ENCODE measurements at places on chromosomes 6 and 20.

DNA sequence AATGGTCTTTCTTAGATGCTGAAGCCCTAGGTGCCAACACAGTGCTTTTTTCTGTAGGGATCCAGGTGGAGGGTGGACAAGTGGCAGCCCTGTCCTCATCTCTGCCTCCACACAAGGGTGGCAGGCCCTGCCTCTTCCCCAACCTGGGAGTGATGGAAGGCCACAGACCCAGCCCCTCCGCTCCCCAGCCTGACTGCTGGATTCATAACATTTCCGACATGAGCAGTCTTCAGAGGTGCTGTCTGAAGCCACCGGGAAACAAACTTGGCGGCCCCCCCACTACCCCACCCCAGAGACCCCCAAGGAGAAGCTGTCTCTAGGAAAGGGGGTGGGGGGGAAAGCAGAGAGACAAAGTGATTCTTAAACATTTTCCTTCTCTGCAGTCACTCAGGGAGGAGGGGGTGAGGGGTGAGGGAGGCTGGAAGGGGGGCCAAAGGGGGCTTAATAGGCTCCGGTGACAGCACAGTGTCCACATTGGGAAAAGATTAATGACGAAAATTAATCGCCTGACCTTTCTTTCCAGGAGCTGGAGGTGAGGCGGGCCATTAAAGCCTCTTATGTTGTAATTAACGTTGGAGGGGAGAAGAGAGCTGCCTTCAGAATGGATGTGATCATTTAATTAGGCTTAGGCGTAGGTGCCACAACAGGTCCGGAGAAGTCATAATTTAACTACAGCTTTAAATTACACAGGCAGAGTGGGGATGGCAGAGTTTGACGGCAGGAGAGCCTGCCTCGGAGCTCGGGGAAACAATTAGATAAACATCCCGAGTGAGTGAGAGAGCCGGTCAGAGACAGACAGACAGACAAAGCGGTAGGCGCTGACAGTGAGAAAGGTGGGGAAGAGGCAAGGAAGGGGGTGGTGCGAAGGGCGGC lies 76.8 kb upstream of the FOXP4 start:
- DNase-seq = no peak

DNA sequence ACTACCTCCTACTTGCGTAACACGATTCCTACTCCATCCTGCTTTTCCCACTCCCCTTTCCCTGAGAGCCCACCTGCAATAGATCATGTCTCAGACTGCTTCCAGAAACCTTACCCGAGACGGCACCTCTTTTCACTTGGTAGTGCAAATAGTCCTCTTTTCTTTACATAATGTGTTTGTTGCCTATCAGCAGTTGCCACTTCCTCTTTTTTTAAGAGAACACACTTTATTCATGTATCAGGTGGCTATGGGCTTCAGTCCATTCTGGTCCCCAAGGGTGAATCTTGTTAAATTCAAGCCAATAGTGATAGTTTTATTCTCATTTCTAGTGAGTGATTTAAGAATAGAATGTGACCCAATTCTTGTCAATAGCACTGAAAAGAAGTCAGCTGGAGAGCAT lies 57.7 kb upstream of the FERMT1 start:
- DNase-seq = no peak

- peak; percentile 55 for DNase-seq
Observed at GRCh38 chr6:5174756-5175549, 85.8 kb downstream of the LYRM4 start.

DNA sequence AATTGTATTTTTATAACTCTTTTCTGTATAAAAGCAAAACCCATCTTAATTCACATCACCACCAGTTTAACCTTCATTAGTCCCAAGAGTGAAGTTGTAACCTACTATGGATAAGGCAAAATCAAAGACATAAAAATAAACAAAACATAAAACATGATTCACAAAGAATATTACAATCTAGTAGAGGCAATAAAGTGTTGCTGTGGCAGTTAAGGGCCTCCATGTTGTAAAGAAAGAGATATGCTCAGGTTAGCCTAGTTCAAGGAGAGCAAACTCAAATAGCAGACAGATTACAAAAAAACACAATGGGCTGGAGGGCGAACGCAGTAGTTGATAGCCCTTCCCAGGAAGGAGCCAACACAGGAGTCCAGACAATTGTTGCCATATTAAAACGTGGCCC lies 13.4 kb downstream of the LGSN start:
- DNase-seq = no peak

- DNase-seq = no peak
Observed at GRCh38 chr6:159090530-159091480, 46.0 kb upstream of the TAGAP start.

- DNase-seq = no peak
Observed at GRCh38 chr6:136968837-136969236, 46.7 kb downstream of the SLC35D3 start.

- DNase-seq = no peak
Observed at GRCh38 chr6:24838081-24838480, 39.4 kb upstream of the ARMH2 start.

DNA sequence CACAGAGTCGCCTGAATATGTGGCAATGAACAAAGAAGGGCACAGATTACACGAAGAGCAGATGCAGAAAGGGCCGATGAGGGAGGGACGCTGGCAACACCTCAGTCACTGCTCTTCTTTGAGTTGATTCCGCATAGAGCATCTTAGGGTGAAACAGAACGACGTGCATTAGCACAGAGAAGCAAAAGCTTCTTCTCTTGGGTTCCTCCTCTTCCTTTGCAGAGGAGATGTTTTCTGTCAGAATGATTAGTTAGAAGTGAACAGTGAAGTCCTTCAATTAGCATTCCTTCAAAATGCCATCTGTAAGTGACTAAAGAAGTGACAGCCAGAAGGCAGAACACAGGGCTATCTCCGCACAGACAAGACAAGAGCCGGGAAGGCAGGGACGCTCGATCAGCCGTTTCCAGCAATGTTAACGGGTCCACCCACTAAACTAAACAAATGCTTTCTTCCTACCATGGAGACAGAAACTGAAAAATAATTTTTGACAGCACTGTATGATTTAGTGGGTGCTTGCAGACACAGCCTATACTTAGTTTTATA lies 219.8 kb upstream of the AGPAT4 start:
- DNase-seq = no peak

DNA sequence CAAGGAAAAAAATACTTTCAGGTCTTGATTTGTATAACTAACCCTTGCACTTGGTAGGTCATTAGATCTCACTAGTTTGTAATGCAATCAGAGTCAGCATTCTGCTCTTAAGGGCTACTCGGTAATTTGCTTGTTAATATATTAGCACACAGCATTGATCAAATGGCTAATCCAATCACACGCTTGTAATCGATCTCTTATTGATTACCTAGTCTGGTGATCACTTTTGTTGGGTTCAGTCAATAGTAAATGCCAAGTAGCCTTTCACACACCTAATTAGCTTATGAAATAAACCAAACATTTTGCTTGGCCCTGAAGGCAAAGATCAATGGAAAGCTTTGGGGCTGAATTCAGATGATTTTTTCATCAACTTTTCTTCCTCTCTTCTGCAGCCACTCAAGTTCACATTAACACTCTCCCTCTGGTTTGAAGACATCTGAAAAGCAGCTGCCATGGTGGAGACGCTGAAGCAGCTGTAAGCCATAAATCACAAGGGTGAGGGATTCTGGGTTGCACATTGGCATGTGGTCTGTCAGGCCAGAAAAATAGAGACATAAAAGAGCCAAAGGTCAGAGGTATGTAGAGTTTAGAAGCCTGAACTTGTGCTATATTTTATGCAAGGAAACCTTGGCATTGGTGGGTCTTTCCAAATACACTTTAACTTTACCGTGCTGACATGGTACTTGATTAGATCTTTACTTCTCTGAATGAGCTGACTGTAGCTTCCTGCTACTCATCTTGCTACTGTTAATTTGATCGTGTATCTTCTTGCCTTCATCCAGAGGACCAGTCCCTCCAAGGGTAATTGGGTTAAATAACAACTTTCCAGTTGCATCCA lies 234.4 kb downstream of the SIM1 start:
- no peak for DNase-seq

DNA sequence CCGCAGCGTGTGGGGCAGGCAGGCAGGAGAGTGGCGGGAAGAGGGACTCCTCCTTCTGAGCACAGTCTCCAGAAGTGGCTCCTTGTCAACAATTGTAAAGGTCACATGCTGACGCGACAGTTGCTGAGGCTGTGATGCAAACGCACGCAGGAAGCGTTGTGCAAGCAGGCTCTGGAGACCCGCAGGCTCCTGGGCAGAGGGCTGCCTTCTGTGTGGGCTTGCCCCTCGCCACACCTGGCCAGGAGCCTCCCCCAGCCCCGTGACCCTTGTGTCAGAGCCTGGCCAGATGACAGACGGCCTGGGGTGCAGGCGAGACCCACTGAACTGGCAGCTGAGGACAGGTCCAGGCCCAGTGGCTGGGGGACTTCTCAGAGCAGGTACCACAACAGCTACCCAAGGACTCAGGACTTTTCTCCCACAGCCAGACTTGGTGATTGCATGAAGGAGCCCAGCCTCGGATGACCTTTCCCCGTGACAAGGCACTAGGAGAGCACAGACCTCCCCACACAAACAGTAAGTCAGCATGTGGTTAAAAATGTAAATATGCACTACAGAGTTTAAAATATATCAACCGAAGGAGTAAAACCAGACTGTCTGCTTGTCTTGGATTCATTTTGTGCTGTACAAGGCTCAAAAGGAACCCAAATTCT lies 222.1 kb upstream of the RREB1 start:
- DNase-seq = no peak

GRCh38 chr6:139147628-139148027 lies 12.7 kb downstream of the HECA start:
- DNase-seq = no peak

- DNase-seq = no peak
Observed at GRCh38 chr20:61387954-61388348, 135.9 kb downstream of the CDH4 start.

- no peak for DNase-seq
Observed at GRCh38 chr6:150635906-150636514, 36.3 kb downstream of the PLEKHG1 start.

DNA sequence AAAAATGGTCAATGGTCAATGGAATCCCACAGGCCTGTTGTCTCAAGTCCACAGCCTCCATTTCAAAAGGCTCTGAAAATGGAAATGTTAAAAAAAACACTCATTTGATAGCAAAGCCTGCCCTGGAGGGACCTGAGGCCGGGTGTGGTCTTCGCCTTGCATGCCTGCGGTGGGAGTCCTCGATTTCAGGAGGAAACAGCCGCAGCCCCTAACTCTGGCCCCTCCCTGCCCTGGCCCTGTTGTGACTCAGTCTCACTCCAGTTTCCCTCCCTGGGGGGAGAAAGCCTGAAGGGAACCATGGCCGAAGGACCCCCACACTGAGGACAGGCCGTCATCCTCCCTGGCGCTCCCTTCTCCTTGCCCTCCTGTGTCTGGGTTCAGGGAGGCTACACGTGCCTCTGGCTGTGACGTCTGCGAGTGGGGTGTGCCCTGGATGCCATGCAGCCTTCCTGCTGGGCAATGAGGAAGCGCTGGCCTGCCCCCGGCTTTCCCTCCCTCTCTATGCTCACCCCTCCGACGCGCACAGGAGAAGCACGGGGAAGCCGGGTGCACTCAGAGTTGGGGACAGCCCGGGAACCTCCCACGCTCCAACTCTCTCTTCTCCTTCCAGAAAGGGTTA lies 9.2 kb downstream of the BHLHE23 start:
- DNase-seq = no peak

- DNase-seq = no peak
Observed at GRCh38 chr6:123990376-123990775, 186.7 kb downstream of the NKAIN2 start.

DNA sequence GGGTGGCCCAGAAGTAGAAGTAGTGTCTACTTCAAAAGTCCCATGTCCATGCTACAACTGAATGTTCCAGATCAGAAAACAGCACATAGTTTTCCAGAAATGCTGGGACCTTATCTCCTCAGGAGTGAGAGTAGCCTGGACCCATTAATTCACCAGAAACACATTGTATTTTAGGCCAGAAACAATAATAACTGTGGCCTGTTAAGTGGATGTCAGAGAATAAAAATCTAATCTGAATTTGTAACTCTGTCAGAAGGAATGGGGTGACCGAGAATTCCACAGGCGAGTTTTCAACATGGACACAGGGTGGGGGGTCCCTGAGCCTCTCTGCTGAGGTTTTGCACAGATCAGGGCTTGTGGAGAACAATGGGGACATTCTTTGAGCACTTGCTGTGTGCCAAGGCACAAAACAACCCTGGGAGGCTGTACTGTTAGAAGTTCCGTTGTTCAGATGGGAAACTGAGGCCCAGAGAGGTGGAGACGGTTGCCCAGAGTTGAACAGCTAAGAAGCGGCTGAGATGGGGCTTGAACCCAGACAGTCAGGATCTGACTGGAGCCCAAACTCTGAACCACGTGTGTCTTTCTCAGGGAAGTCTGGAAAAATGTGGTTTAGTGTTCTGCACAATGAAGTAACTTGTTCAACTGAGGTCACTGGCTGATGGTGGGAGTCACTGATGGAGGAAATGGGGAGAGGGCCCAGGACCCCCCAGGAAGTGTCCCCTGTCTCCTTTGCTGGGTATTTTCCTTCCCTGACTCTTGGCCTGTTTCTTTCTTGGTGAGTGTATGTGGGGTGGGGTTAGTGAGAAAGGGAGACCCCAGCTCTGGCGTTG lies 44.2 kb downstream of the SNAI1 start:
- DNase-seq = no peak

- DNase-seq = no peak
Observed at GRCh38 chr6:126967296-126968005, 151.0 kb upstream of the RSPO3 start.

DNA sequence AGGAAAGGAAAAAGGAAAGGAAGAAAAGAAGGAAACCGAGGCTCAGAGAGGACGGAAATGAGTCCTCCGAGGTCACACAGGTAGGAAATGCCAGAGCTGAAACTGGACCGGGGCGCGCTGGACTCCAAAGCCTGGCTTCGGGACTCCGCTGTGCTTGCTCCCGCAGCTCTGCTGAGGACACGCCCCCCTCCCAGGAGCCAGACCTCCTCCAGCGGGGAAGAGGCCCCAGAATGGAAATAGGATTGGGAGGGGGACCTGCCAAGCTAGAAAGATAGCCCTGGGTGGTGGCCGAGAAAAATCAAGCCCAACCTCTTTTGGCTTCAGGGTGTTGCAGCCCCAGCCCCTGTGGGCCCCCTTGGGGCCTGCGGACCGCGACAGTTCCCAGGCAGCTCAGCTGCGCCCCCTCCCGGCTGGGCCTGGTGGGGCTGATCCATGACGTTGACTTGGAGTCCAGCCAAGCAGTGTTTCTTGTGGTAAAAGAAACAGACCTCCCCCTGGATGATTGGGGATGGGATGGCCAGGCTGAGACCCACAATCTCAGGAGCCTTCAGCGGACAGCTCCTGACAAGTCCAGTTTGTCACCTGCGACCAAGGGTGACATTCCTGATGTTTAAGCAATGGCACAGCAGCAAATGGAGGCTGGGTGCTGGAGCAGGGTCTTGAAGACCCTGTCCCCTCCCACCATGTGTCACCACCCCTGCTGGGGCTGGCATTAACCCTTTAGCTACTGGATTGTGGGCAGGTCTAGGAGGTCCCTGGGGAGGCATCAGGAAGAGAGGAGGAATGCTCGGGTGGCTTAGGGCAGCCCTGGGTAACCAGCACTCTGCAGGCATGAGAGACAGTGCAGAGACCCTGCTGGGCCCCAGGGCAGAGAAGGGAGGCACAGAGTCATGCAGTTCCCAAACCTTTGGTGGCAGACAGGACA lies 55.4 kb downstream of the RIPOR3 start:
- DNase-seq = peak; percentile 93
